ENCODE measurements at places on chromosomes 1 and 21.

- no peak for DNase-seq
These were observed 96.9 kb upstream of the WLS start for GRCh38 chr1:68329096-68329835.

DNA sequence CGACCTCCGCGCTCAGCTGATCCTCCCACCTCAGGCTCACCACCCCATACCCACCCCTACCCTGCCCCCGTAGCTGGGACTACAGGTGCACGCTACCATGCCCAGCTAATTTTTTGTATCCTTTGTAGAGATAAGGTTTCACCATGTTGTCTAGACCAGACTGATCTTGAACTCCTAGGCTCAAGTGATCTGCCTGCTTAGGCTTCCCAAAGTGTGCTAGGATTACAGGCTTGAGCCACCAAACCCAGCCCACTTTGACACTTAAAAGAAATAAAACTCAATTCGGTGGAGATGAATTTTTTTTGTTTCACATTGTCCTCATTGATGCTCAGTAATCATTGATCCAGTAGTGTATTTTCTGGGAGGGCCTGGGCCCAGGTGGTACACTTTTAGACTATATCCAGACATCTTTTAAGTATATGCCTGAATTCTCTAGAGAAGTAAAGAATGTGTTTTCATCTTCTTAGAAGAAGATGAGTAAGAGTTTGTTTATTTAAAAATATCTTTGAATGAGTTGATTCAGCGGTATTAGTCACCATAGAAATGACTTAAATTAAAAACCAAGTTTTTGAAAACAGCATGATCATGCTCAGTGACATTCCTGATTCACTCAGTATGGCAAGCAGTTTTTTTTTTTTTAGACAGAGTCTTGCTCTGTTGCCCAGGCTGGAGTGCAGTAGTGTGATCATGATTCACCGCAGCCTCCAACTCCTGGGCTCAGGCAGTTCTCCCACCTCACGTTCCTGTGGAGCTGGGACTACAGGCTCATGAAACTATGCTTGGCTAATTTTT is 57.8 kb downstream of the EPB41 start:
- DNase-seq = no peak

DNA sequence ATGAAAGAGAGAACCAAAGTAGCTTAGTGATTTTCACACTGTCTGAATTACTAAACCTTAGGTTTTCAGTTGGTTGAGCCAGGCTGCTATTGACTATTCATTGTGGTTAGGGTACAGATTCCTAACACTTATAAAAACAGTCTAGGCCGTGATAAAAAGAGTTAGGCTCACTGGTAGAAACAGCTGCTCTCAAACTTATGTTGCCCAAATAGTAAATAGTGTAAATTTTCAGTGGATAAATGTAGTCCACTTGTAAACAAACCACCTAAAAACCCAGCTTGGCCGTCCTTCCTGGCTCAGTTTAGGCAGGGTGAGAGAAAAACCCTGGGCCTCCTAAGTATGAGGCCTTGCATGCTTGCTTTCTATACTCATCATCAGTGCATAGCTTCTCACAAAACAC is 34.9 kb downstream of the ARID1A start:
- DNase-seq = no peak

- no peak for DNase-seq
These were observed 47.6 kb downstream of the MATN1 start for GRCh38 chr1:30675761-30676160.

DNA sequence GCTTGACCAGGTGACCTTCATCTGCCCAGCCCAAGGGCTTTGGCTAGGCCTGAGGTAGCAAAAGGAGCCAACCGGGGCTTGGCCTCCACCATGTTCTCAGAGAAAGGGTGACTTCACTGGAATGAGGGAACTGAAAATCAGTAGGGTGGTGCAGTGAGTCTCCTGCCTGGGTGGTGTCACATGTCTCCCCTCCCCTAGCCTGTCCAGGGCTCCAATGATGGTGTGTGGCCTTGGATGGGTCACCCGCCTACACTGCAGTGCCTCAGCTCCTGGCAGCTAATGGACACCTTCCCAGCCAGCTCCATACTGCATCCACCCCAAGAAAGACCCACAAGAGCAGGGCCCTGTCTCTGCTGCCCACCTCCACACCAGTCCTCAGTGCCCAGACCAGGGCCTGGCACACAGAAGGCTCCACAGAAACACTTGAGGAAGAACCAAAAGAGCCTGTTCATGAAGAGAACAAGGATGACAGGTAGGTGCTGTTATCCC is 678.7 kb downstream of the MATN1 start:
- no peak for DNase-seq

DNA sequence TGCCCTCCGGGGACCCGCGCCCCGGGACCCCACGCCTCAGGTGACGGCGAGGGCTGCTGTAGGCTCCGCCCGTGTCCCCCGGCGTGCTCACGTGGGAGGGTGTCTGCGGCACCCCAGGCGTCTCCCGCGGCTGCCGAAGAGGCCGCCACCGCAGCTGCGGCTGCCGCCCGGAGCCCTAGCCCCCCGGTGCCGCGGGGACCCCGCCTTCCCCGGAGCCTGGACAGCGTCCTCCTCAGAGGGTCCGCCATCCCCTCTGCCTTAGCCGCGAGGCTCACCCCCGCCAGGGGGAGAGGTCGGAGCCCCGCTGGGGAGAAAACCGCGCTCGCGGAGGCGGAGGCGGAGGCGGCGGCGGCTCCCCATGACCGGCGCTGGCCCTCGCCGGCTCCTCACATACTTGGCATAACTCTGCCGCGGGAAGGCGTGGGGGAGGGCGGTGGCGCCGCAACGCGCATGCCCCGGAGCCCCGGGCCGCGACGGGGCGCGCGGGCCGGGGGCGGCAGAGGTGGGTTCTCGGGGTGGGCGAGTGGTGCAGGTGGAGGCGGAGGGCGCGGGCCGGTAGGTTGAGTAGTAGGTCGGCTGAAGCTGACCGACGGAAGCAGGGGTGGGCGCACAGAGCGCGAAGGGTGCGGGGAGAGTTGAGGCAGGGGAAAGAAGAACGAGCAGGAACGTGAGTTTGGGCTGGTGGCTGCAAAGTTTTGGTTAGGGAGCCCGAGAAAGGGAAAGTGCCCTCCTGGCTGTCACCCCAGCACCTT is 700 bp upstream of the SYDE2 start:
- peak; percentile 7 for DNase-seq

- no peak for DNase-seq
These were observed 25.0 kb downstream of the ABCA4 start for GRCh38 chr1:94095744-94096469.

- DNase-seq = no peak
These were observed 262.5 kb downstream of the GRIK3 start for GRCh38 chr1:36771660-36772284.

DNA sequence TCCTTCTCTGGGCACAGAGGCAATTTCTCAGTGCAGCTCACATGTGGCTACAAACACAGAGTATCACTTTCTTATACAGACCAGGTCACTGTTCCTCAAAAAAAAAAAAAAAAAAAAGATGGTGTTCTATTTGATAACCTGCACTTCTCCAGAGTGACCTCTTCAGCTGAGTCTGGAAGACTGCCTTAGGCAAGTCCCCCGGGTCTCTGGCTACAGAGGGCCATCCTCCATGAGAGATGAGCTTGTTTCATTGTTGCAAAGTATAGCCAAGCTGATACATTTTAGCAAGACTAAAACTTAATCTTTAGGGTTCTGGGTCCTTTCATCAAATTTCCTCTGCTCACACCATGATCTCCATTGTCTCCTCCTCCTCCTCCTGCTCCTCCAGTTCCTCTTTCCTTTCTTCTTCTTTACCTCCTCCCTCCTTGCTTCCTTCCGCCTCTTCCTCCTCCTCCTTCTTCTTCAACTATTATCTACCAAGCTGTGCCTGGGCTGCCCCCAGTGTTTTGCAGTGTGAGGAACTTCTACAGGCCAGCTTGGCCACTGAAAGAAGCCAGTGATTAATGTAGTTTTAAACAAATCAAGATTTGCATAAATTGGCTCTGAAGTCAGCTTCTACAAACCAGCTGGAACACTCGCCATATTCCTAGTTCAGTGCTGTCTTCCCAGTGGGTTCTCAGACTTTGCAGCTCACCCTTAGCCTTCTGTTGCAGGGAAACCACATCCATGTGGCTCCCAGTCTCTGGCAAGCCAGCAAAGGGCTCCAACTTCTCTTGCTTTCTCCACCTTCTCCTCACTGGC is 139.4 kb downstream of the RUNX1 start:
- no peak for DNase-seq

Data from C1 segment of cervical spinal cord (tissue), 14 donors.